ENCODE measurements at places on chromosomes 7 and 10.
A peak's percentile ranks its signal among the peaks of the same experiment; 100 is the strongest.

DNA sequence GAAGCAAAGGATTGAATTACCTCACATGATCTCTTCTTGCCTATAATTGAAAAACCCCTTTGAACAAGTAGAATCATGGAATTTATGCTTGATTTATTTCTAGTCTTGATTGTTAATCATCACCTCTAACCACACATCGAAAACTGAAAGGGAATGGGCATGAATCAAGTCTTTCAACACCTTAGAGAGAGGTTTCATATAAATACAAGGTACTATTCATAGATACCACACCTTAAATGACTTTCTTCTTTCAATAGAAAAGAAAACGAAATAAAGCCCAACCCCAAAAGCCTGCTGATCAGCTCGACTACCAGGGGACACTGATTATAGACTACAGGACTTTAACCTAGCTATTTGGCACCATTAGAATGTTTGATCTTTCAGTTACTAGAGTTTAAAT, 128.6 kb upstream of the PTPRZ1 start:
- no peak for DNase-seq

- no peak for DNase-seq
These were observed 33.1 kb upstream of the CROT start for GRCh38 chr7:87312215-87312865.

GRCh38 chr7:22356010-22356691, 803 bp downstream of the RAPGEF5 start:
- DNase-seq, result no peak

DNA sequence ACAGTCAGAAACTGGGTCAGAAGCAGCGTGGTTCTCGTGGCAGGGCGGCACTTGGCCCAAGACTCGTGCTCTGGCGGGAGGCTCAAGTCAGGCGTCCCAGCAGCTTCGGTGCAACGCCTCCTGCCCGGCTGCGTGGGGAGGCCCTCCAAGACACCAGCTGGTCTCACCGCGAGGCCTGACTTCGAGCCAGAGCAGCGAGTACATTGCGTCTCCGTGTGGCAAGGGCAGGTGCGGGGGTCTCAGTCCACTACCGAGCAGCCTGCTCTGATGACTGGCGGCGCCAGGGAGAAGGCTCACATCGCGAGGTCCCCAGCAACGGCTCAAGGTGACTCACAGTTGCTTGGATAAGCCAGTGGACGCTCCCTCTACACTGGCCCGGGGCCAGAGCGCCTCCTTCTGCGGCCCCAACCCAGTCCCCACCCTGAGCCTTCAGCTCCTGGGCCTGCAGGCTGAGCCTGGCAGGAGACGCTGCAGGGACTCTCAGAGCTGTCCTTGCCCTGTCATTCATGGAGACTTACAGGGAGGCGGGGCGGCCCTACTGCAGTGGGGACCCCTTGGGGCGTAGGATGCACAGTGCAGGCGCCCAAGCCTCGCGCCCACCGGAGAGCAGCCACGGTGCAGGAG, 41.9 kb upstream of the PRKAR1B start:
- no peak for DNase-seq

- DNase-seq, result no peak
These were observed 92.6 kb upstream of the TCF7L2 start for GRCh38 chr10:112857493-112857892.

DNA sequence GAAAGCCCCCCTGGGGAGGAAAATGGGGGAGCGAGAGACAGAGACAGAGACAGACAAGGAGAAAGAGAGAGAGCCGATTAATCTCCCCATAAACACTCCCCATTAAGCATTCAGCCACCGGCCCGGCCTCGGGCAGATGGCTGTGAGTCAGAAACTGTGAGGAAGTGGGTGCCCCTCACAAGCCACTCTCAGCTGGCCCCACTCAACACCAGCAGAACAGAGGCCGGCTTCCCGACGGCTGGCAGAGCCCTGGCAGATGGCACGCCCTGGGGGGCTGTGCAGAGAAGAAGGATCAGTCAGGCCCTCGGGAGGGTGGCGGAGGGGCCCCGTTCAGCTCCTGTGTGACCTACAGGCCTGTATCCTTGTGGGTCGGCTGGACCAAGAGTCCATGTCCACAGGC, 41.2 kb downstream of the CAMK2B start:
- DNase-seq, result no peak

DNA sequence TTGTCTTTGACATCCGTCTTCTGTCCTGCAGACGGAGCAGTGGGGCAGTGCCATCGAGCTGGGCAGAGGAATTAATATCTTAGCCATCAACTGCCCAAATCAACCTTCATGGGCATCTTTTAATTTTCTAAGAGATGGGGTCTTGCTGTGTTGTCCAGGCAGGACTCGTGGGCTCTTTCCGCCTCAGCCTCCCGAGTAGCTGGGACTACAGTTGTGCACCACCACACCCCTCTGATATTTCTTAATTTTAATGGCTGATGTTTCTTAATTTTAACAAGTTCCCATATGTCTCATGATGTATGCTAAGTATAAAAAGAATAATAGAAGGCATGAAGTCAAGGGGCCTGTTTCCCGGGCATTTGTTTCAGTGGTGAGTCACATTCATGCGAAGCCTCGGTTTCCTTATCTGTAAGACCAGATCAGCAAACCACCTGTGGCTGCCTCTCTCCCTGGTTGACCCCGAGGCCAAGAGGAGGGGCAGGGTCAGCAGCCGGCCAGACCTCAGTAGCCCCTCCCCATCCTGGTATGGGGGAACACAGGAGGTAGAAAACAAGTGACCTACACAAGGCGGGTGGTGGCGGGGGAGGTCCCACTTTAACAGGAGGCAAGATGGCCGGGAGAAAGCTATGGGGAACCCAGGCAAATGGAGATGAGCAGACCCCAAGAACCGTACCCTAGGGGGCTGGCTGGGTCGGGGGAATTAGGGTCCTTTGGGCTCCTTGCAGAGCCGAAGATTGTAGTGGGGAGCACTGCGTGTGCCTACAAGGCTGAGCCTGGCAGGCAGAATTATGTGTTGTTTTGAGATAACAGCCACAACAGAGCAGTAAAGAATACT, 85.5 kb downstream of the CUX1 start:
- no peak for DNase-seq

- no peak for DNase-seq
These were observed 40.3 kb upstream of the ARID5B start for GRCh38 chr10:61860964-61861758.

- DNase-seq, result no peak
These were observed 52.7 kb upstream of the LAMB1 start for GRCh38 chr7:108055611-108056021.

GRCh38 chr7:111499027-111499426, 63.3 kb downstream of the IMMP2L start:
- no peak for DNase-seq

DNA sequence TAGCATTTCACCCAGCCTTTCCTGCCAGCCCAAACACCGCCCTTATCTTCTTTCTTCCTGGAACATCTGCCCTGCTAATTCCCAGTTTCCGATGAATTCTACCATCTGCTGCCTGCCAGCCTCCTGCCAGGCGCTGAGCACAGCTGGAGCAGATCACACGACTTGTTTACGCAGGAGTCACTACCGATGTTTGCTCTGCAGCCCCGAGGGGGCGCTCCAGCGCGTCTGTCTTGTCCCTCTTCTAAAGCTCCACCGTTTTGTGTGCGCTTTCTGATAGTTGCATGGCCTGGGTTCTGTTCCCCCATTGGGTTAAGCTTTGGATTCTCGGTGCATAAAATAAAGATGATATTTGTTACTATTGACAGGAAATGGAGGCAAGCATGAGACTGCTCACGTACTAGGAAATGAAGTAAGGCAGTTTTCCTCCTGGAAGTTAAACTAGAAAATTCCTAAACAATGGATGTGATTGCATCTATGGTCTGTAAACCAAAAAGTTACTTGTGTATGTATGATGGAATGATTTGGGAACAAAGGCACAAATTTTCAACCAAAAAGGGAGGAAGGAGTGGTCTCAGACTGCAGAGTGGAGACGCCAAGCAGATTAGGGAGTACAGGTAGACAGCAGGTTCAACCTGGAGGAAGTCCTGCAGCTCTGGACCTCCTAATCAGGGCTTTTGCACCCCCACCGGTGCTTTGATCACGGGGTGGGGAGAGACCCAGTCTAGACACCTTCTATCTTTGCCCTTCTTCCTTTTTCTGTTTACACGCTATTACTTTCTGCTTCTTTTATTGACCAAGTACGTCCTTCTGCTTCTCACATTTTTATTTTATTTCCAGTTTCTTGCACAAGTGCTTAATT, 2.2 kb upstream of the RBM17 start:
- DNase-seq, result peak; percentile 27

- no peak for DNase-seq
These were observed 54.2 kb upstream of the CDCA7L start for GRCh38 chr7:21999896-22000295.

- DNase-seq, result no peak
These were observed 10.3 kb downstream of the SP8 start for GRCh38 chr7:20776214-20776911.

DNA sequence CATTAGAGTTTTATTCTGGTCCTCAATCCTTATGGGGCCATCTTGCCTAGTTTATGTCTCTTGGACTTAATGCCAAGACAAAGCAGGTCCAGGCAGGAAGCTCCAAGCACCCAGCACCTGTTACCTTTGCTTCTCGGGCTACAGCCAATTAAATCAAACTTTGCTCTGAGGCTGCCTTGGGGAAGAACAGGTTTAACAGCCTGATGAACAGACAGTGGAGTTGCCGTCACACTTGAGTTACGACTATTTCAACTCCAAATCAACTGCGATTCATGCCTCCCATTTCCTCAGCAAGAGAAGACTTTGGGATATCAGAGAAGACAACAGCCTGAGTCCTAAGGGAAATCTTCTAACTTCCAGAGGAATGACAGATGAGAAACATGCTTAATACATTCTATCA, 62.2 kb downstream of the XPNPEP1 start:
- no peak for DNase-seq

GRCh38 chr7:137798073-137798763, 48.6 kb downstream of the DGKI start:
- no peak for DNase-seq

DNA sequence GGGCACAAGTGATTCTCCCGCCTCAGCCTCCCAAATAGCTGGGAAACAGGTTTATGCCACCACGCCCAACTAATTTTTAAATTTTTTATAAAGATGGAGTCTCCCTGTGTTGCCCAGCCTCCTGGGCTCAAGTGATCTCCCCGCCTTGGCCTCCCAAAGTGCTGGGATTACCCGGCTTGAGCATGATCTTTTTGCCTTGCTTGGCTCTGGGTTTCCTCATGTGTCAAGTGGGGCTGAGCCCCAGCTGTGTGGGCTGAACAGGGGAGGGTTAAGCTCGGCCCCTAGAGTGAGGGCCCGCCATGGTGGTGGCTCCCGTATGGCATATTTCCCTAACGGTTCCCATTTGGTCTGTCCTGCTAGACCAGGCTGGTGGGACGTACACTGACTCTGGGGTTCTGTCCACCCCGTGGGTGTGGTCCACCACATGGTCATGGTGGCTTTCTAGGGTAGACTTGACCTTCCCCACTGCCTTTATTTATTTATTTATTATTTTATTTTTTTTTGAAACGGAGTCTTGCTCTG, 66.3 kb downstream of the LHPP start:
- no peak for DNase-seq

DNA sequence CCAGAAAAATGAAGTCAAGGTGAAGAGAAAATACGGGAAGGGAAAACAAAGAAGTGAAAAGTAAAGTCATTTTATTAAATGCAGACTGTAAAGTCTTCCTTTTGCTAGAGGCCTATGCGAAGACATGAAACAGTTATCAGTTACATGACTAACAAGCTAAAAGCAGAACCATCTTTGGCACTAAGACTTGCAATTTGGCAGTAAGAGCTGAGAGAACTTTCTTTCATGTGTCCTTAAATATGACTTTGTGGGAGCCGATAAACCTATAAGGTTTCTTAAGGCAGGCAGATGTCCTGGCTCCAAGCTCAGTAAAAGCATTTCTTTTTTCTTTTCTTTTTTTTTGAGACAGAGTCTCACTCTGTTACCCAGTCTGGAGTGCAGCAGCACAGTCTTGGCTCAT, 10.4 kb downstream of the ANLN start:
- DNase-seq, result no peak

GRCh38 chr7:3301831-3302618, 973 bp downstream of the SDK1 start:
- DNase-seq, result no peak

DNA sequence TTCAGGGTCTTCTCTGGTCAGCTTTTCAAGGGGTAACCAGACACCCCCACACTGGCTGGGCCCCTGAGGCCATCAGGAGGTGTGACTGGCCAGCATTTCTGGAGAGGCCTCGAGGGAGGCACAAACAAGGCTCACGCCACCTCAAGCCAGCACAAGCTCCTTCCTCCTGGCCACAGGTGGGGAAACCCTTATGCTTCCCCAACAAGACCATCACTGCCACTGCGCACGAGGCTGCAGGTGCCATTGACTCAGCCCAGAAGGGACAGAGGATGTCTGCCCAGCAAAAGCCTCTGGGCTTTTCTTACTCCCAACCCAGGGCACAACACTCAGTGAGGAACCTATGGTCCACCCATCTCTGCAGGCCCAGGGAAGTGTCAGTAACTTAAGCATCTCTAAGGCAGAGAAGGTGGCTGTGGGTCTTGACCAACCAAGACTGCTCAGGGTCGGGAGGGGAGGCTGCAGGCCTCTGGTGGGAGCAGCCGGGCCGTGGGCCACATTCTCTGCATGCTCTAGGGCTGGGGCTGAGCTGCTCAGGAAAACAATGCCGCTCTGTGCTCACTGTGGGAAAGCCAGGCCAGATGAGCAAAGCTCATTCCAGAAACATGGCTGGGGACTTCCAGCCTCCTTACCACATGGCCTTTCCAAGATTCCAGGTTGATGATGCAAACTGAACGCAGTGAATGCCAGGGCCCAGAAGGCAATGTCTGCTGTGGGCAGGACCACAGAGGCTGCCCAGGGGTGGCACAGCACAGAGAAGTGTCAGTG, 24.2 kb upstream of the RASSF4 start:
- no peak for DNase-seq

DNA sequence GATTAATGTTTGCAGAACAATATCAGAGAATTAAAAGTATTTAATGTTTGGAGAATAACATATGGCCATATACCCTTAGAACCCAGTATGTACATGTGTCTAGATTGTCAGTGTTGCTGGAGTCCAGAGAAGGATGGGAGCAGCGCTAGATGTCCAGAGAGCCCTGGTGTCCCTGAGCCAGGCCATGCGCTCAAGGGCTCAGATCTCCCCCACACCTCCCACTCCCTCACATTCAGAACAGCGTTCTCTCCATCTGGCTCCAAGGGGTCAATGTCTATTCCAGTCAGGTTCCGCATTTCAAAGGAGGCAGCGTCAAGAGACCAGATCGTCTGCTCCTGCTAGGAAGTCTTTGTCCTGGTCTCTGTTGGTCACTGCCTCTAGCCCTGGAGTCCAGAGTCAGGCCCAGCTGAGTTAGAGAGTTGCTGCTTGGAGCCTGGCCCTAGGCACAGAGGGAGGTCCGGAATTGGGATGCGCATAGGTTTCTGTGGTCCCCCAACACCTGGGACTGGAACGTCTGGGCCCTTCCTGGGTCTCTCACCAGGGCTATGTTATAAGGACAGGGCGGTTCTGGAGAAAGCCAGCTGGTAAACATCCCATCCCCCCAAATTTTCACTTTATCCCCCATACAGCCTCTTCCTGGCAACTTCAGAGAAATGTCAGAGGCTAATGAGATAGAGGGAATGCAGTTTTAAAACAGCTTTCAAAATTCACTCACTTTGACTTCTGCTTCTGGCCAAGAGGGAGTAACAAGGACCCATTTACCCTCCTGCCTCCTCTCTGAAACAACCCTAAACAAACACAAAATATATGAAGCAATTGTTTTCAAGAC, 6.5 kb upstream of the WDR86 start:
- DNase-seq, result no peak

GRCh38 chr10:49357910-49358309, 38.0 kb downstream of the DRGX start:
- no peak for DNase-seq
